Stimulated activated CD8-positive, alpha-beta memory T cell treated with anti-CD3 and anti-CD28 coated beads, Interleukin-4, amount 100 ng/mL, for 1 hour (primary cell): ENCODE measurements at places on chromosomes 7 and 10.

DNA sequence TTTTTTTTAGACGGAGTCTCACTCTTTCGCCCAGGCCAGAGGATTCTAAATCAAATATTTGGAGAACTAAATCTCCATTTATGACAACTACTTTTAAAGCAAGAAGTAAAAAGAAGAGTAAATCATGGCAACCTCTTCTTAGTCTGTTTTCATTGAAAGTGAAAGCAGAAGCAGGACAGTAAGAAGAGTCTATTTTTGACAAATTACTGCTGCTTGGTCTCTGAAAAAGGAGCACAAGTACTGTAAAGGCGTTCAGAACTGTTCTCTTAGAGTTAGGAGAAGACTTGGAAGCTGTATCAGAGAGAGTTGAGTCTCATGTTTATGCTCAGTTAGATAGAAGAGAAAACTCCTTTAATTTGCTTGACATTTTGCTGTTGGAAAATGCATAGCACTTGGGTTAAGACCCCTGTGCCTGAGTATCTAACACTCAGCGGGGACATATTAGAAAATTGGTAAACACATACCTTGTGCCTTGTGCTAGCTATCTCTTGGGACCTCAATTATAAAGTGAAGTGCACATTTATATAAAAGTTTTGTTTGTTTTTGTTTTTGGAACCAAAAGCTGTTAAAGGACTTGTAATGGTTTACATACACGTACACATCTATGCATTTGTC lies 433.0 kb downstream of the ANKRD7 start:
- no peak for DNase-seq

DNA sequence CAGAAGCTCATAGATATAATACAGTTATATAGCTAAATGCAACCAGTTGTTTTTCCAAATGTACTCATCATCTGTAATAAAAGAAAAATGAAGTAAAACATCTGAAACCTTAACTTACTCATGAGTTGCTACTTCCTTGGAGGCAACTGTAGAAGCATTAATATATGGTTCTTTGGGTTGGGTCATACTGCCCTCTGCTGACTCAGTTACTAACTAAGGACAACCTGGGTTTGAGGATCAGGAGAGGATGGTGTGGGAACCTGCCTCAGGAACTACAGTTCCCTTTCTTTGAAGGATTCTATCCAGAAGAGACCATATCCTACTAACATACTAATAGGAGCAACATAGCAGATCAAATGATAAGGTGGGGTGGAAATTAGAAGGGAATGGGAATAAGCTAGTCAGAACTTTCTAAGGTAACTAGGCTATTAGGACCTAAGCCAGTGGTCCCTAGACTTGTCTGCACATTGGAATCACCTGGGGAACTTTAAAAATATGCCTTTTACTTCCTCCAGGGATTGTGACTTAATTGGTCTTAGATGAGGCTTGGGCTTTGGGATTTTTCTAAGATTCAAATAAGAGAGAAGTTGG lies 20.7 kb downstream of the COX15 start:
- no peak for DNase-seq

DNA sequence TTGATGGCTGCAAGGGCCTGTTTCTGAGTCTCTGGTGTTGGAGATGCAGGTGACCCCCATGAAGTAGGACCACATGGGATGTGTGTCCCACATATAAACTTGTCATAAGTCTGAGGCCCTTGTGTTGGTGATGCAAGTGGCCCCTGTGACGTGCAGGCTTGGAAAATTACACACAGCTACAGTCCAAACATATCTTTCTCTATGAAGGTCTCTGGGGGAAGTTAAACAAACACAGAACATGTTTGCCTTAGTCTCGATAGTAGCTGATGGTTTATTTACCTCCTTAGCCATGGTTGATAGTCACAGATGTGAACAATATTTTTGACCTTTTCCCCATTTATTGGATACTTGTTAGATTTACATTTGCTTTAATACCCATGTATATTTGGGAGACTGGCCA lies 64.7 kb downstream of the ADCY1 start:
- no peak for DNase-seq

GRCh38 chr7:29208410-29209250 lies 14.1 kb downstream of the CHN2 start:
- no peak for DNase-seq

GRCh38 chr7:30159698-30160143 lies 24.9 kb downstream of the MTURN start:
- DNase-seq: no peak

GRCh38 chr7:120502132-120502531 lies 229.2 kb downstream of the KCND2 start:
- DNase-seq: no peak

GRCh38 chr7:94973844-94974243 lies 66.5 kb downstream of the PPP1R9A start:
- DNase-seq: no peak

DNA sequence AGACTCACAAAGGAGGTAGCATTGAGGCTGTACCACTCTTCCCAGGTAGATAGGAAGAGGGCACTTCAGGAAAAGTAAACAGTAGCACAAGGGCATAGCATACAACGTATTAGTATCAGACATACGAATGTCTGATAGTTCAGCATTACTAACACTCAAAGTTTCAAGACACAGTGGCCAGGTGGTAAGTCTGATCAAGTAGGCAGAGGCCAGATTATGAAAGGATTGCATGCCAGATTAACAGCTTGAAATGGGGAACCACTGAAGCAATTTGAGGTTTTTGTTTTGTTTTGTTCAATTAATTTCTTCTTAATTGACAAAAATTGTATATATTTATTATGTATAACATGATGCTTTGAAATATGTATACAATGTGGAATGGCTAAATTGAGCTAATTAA lies 45.7 kb upstream of the IL6 start:
- DNase-seq: no peak

- no peak for DNase-seq
Measured at GRCh38 chr7:14717816-14718215, 184.7 kb downstream of the DGKB start.

- DNase-seq: no peak
Measured at GRCh38 chr7:42883950-42884349, 27.9 kb downstream of the C7orf25 start.

DNA sequence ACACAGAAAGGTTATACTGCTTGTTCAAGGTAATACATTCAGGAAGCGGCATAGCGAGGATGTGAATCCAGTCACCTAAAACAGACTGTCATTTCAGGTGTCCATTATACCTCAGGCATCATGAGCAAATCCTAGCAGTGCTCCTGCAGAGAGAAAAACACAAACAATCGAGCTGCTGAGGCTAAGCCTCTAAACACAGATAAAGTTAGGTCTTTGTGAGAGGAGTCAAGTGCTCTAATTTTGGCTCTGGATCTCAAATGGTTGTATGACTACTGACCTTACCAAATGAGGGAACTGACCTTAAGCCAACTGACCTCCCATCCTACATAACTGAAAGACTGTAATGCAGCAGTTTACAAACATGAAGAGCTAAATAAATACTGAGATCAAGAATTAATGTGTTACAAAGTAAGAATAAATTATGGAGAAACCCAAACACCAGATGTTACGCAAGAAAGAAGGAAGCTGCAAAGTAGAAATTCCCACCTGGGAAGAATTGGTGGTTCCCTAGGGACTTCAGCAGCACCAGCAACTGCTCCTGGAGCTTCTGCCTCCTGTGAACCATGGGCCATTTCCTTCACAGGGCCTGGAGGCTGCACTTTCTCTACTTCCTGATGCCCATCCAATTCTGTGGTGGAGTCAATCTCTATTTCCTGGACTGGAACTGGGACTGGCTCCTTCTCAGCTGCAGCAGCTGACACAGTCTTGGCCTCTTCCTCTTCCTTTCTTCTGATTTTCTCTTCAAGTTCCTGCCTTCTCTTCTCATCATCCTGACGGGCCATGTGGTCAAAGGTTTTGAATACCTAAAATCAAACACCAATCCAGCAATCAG lies 5.8 kb downstream of the NUDCD3 start:
- no peak for DNase-seq
